ENCODE measurements at places on chromosomes 2 and 18. TPM values are rescaled to one million over a fixed set of nuclear protein-coding genes. Genes with fewer than 3 reads are reported as not detected.

DNA sequence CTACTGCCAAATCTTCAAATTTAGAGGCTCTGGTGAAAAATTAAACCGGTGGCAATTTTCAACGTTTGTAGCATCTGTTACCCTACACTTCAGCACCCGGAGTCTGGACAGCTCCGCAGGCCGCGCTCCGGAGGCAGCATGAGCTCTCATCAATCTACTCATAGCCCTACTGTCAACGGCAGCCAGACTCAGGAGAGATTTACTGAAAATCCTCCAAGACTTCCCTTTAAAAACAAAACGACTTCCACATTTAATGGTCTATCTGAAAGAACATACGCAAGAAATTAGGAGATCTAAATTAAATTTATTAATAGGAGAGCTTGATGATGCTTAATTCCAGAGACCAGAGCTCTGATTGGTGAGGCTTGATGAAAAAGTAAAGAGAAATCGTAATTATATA, 970 bp upstream of the ADCYAP1 start:
- peaks cover 2% of the 10 kb centered on the region for H3K36me3 ChIP-seq
- DNase-seq, result no peak
- peaks cover 77% of the 10 kb centered on the region for H3K27me3 ChIP-seq
- peaks cover 31% of the 10 kb centered on the region for H3K4me1 ChIP-seq
- no peak overlapping the region for H3K27ac ChIP-seq

- peaks cover 32% of the 10 kb centered on the region for H3K4me1 ChIP-seq
- no peak overlapping the region for H3K27ac ChIP-seq
- no peak overlapping the region for H3K4me3 ChIP-seq
- peaks cover 3% of the 10 kb centered on the region for H3K27me3 ChIP-seq
- H3K36me3 ChIP-seq, result no peaks in the 10 kb centered on the region
Measured at GRCh38 chr18:3151399-3152264, 68.1 kb downstream of the MYOM1 start.

DNA sequence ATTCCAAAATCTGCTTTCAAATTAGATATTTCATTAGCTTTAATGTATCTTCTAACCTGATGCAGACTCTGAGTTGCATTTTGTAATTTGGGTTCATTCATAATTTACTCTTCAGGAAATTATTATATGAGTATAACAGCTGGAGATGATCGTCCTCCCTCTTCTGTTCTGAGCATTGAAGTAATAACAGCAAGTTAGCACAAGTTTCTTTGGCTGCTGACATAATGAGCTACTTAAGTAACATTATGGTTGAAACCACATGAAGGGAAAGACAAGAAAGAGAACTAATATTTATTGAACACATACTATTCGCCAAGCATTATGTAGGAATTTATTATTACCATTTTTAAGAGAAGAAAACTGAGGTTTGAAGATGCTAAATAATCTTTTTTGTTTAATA, 75.1 kb downstream of the CPO start:
- no peaks in the 10 kb centered on the region for H3K27me3 ChIP-seq
- H3K4me1 ChIP-seq, result peaks cover 16% of the 10 kb centered on the region

GRCh38 chr2:105677901-105678300, 66.8 kb upstream of the NCK2 start:
- H3K4me1 ChIP-seq, result no peaks in the 10 kb centered on the region
- H3K36me3 ChIP-seq, result no peaks in the 10 kb centered on the region
- peaks cover 54% of the 10 kb centered on the region for H3K27me3 ChIP-seq
- no peak overlapping the region for H3K27ac ChIP-seq
- DNase-seq, result no peak

- no peak overlapping the region for H3K27ac ChIP-seq
- H3K36me3 ChIP-seq, result no peaks in the 10 kb centered on the region
- no peaks in the 10 kb centered on the region for H3K4me1 ChIP-seq
- DNase-seq, result no peak
Measured at GRCh38 chr2:104649866-104650265, 204.0 kb upstream of the POU3F3 start.

The CAPN14 gene
- 0.24 TPM for total RNA-seq

The MARCO gene
- total RNA-seq, result not detected
